Cerebellar cortex (tissue), 1 donor: ENCODE measurements at places on chromosomes 6 and 20.

GRCh38 chr6:83152913-83153312 is 40.2 kb downstream of the PGM3 start:
- DNase-seq: no peak

DNA sequence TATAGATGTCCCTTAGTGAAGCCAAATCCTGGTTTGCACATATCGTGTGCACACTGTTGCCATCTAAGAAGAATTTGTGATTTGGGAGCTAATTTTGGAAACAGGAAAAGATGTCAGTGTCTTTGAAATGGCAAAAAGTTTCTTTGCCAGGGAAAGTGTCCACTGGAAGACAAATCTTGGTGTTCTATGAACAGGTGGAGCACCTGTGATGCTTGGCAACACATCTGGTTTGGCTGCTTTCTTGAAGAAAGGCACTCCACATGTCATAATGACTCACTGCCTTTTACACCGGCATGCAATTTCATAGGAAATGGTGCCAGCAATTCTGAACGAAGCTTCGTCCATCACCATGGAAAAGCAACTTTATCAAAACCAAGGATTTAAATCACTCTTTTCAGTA is 1040.0 kb upstream of the MAP3K7 start:
- DNase-seq: no peak

GRCh38 chr6:28606424-28607391 is 81.0 kb downstream of the GPX5 start:
- peak; percentile 79 for DNase-seq

GRCh38 chr20:62899633-62900051 is 26.7 kb downstream of the DIDO1 start:
- peak; percentile 60 for DNase-seq

DNA sequence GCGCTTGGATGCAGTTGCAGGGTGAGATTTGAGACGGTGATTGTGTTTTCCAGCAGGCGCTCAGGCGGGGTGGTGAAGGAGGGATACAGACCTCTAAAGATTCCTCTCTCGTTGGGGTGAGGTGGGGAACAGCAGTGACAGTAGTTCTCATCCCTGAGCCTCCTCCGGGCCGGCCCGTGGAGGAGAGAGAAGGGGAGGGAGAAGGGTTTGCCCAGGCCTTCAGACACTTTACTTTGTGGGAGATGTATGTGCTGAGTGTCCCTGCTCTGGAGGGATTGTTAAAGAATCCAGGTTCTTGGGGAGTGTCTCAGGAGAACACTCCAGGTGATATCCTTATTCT is 41.0 kb downstream of the PSMB9 start:
- DNase-seq: no peak
